Subcutaneous preadipocyte (primary cell): ENCODE measurements at places on chromosomes 2 and 18. TPM values are rescaled to one million over a fixed set of nuclear protein-coding genes. Genes with fewer than 3 reads are reported as not detected.

The RIT2 gene
- not detected in 2 replicates for total RNA-seq

The HNMT gene
- total RNA-seq = 23.3 and 59.2 TPM in 2 replicates

The MARCHF4 gene
- total RNA-seq = under 0.01 and 1.6 TPM in 2 replicates

The SAG gene
- total RNA-seq = not detected in 2 replicates

The TMEM17 gene
- 1.1 and 1.2 TPM in 2 replicates for total RNA-seq

The WDR35 gene
- total RNA-seq = 21.5 and 21.7 TPM in 2 replicates

The SCN3A gene
- total RNA-seq = not detected in 2 replicates

The GPR45 gene
- total RNA-seq = not detected in 2 replicates

The FBXO48 gene
- 0.37 and 0.59 TPM in 2 replicates for total RNA-seq

The TRABD2A gene
- total RNA-seq = 22.4 and 26.2 TPM in 2 replicates

The TGOLN2 gene
- 72.8 and 78.6 TPM in 2 replicates for total RNA-seq
